ENCODE measurements at places on chromosomes 2 and 18. TPM values are rescaled to one million over a fixed set of nuclear protein-coding genes. Genes with fewer than 3 reads are reported as not detected.

The GRB14 gene
- total RNA-seq, result 2.6 TPM

The DAPL1 gene
- not detected for total RNA-seq

The HOXD9 gene
- not detected for total RNA-seq

The CD207 gene
- total RNA-seq, result not detected

The SCN7A gene
- total RNA-seq, result under 0.01 TPM

The MBOAT2 gene
- 75.2 TPM for total RNA-seq

The DCC gene
- not detected for total RNA-seq

The RTP5 gene
- total RNA-seq, result not detected

All from nasal cavity respiratory epithelium epithelial cell of viscerocranial mucosa (primary cell).